ENCODE measurements at places on chromosomes 2 and 18. TPM values are rescaled to one million over a fixed set of nuclear protein-coding genes. Genes with fewer than 3 reads are reported as not detected.

DNA sequence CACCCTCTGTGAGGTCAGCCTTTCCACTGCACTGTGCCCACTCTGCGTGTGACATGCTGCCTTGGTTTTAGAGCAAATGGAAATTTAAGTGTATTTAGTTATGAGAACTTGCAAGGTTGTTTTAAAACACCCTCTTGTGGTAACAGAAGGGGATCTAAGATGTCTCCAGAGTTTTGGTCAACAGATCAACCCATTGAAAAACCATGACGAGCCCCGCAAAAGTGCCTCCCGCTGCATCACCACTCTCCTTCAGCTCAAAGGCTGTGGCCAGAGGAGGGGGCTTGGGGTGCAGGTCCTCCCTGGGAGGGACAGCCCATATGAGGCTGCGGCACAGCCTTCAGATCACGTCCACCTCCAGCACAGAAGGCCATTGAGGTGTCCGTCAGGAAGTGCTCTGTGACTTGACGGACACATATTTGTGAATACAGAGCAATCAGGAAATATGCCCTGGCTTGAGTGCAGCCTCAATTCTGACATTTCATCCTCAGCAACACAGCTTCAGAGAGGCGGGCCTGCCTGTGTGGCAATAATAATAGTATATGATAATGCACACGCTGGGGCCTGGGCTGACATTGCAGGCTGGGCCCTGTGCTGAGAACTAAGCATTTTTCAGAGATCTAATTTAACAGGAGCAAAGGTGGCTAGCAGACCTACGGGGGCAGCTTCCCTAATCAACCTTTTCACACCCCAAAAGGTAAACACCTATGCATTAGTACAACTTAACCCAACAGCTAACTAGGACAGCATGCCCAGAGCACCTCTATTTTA lies 213.9 kb downstream of the ANAPC1 start:
- no peak overlapping the region for H3K27ac ChIP-seq
- H3K36me3 ChIP-seq, result peaks cover 2% of the 10 kb centered on the region
- H3K4me1 ChIP-seq, result peaks cover 12% of the 10 kb centered on the region

Gene POTEF
- total RNA-seq, result 49.5 TPM

GRCh38 chr2:238513346-238513745 lies 86.6 kb downstream of the ASB1 start:
- DNase-seq, result no peak
- peaks cover 7% of the 10 kb centered on the region for H3K4me1 ChIP-seq
- no peaks in the 10 kb centered on the region for H3K27me3 ChIP-seq
- no peak overlapping the region for H3K4me3 ChIP-seq
- H3K36me3 ChIP-seq, result peaks cover 8% of the 10 kb centered on the region

DNA sequence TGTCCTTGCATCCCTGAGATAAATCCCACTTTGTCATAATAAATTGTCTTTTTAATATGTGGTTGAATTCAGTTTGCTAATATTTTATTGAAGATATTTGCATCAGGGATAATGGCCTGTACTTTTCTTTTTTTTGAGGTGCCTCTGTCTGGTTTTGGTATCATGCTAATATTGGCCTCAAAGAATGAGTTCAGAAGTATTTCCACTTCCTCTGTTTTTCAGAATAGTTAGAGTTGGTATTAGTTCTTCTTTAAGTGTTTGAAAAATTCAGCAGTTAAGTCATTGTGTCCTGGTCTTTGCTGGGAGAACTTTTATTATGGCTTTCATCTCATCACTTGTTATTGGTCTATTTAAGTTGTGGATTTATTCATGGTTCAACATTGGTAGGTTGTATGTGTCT lies 464.1 kb upstream of the CRIM1 start:
- no peaks in the 10 kb centered on the region for H3K27me3 ChIP-seq
- DNase-seq, result no peak
- H3K4me1 ChIP-seq, result no peaks in the 10 kb centered on the region
- H3K4me3 ChIP-seq, result no peak overlapping the region
- no peaks in the 10 kb centered on the region for H3K36me3 ChIP-seq

DNA sequence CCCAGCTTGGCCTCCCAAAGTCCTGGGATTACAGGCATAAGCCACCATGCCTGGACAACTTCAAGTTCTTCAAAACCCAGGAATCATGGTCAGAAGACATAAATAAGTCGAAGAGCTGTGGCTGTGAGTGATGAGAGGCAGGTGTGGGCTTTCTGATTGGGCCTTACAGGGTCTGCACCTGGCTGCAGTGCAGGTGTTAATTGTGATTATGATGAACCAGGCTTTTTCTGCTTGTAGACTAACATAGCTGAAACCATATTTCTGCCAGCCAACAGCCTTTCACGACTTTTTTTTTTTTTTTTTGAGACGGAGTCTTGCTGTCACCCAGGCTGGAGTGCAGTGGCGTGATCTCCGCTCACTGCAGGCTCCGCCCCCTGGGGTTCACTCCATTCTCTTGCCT lies 14.9 kb upstream of the DTNB start:
- H3K27me3 ChIP-seq, result no peaks in the 10 kb centered on the region
- peaks cover 10% of the 10 kb centered on the region for H3K4me1 ChIP-seq
- DNase-seq, result no peak
- no peaks in the 10 kb centered on the region for H3K36me3 ChIP-seq
- no peak overlapping the region for H3K27ac ChIP-seq
- H3K4me3 ChIP-seq, result no peak overlapping the region
